ENCODE measurements at places on chromosomes 7 and 10. TPM values are rescaled to one million over a fixed set of nuclear protein-coding genes. Genes with fewer than 3 reads are reported as not detected.

Gene IGF2BP3
- total RNA-seq, result 4.3 TPM

Gene GIMAP2
- total RNA-seq, result 16.2 TPM

Gene PNLIPRP3
- not detected for total RNA-seq

Gene HELLS
- total RNA-seq, result 3.9 TPM

Gene STEAP2
- 29.8 TPM for total RNA-seq

Gene RAB19
- total RNA-seq, result not detected

DNA sequence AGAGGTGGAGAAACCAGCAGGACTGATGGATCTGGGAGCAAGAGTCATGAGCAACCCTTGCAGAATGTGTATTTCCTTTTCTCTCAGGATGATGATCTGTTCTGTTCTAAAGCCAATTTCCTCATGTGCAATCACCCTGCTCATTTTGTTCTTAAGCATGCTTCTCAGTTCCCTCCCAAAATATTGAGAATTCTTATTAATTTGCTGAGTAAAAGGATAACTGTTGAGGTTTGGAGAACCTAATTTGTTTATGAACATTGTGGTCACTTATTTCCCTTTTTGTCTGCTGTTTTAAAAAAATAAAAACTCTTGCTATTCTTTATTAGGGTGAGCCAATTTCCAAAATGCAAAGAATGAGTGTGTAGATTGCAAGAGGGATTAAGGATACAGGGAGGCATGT lies 106.8 kb downstream of the APBB1IP start:
- H3K36me3 ChIP-seq, result no peaks in the 10 kb centered on the region
- no peaks in the 10 kb centered on the region for H3K27me3 ChIP-seq
- H3K4me3 ChIP-seq, result no peak overlapping the region
- H3K4me1 ChIP-seq, result no peaks in the 10 kb centered on the region

GRCh38 chr10:5828725-5829124 lies 15.5 kb upstream of the GDI2 start:
- no peaks in the 10 kb centered on the region for H3K36me3 ChIP-seq
- no peak overlapping the region for H3K27ac ChIP-seq

DNA sequence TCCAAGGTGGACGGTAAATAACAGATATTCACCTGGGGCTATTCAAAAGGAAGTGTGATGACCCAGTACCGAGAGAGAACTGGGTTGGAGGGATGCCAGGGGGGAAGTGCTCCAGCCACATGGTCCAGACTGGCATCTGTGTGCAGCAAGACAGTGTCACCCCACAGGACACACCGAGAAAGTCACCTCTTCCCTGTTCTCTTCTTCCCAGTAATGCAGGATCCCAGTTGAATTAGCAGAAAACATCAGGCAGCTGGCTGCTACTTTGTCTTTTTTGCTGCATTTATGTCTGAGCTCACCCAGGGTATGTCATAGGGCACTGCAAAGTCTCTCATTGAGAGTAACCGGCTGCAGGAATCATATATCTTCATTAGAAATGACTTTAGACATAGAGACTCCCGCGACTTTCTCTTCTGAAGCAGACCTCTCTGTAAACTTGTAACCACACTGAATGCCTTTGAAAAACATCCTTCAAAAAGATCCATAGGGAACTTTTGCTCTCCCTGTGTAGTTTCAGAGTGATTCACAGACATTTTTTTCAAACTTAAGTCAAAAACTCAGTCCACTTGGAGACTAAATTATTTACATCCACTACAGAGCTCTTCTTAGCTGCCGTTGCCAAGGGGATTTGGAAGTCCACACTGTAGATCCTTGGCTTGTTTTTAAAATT lies 609.0 kb upstream of the DPP6 start:
- H3K27me3 ChIP-seq, result no peaks in the 10 kb centered on the region
- H3K27ac ChIP-seq, result no peak overlapping the region
- H3K4me1 ChIP-seq, result no peaks in the 10 kb centered on the region
- DNase-seq, result no peak
- no peaks in the 10 kb centered on the region for H3K36me3 ChIP-seq

DNA sequence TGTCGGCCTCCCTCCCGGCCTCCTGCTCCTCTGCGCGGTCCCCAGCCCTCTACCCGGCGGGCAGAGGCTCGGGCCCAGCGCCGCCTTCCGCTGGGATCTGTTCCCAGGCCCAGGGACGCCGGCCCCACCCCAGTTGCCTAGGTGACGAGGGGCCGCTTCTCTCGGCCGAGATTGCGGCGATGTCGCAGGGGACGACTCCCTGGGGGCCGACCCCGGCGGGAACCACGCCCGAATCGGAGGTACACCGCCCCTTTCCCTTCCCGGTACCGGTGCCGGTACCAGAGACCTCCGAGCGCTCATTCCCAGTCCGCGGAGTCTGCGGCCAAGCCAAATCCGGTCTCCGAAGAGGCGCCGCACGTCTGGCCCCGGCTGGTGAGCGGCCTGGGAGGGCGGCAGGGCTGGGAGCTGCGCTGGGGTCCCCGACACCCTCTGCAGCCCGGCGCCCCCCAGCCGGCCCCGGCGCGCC lies at the start of gene CABCOCO1:
TSS of gene CABCOCO1 (plus strand) at position 136 of the 466 bp plus-strand sequence. CDS start at position 180, 44 bp downstream.
- H3K27ac ChIP-seq, result peak within 1 kb of the TSS; percentile 13
- no peaks in the 10 kb centered on the region for H3K4me1 ChIP-seq
- H3K36me3 ChIP-seq, result no peaks in the 10 kb centered on the region
- DNase-seq, result peak; percentile 71
- no peaks in the 10 kb centered on the region for H3K27me3 ChIP-seq

DNA sequence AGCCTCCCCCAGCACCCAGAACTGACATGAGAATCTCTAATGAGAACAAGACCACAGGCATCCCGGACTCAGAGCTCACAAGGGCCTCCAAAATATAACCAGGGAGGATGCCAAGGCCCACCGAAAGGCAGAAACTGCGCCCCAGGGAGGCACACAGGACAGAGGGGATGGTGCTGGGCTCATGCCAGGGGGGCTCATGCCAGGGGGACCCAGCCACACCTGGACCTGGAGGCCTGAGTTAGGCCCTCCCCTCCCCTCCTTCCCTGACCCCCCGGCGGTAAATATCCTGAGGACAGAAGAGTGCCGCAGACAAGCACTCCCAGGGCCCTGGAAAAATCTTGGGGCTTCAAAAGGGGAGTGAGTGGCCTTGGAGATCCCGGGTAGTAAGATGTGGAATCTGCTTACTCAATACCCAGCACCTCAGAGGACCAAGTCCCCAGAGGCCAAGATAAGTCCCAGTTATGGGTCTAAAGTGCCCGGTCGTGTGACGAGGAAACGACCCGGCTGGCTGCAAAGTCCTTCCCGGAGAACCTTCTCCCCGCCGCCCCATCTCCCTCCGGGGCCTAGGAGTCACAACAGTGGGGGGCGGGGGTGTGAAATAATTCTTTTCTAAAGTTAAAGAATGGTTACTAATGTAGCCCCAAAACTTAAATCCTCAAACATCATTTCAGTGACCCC lies 11.9 kb downstream of the PDGFA start:
- no peaks in the 10 kb centered on the region for H3K27me3 ChIP-seq
- no peak for DNase-seq
- H3K27ac ChIP-seq, result no peak overlapping the region
- H3K36me3 ChIP-seq, result peaks cover 3% of the 10 kb centered on the region

DNA sequence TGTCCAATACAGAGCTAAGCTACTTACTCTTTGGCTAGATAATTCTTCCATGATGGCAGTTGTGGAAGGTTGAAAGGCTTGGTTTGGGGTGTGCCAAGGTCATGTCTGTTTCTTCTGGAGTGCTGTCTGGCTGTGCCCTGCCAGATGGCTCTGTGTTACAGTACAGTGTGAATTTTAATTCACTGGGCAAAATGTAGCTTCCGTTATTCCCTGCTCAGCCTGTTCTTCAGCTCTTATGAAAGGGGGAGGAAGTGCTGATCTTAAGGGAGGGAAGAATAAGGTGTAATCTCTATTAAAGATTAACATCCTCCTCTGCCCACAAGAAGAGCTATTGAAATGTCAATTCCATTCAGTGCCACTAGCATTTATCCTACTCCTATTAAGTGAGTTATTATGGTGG lies 52.2 kb downstream of the SND1 start:
- no peaks in the 10 kb centered on the region for H3K27me3 ChIP-seq
- peaks cover 17% of the 10 kb centered on the region for H3K36me3 ChIP-seq
- DNase-seq, result no peak
- no peak overlapping the region for H3K27ac ChIP-seq

- peaks cover 3% of the 10 kb centered on the region for H3K4me1 ChIP-seq
- no peak overlapping the region for H3K4me3 ChIP-seq
- H3K36me3 ChIP-seq, result peaks cover 5% of the 10 kb centered on the region
Measured at GRCh38 chr7:105118612-105119600, 104.9 kb downstream of the KMT2E start.

- H3K27me3 ChIP-seq, result no peaks in the 10 kb centered on the region
- no peak for DNase-seq
- no peaks in the 10 kb centered on the region for H3K36me3 ChIP-seq
- no peak overlapping the region for H3K4me3 ChIP-seq
- no peaks in the 10 kb centered on the region for H3K4me1 ChIP-seq
Measured at GRCh38 chr10:95745501-95745900, 10.5 kb upstream of the ENTPD1 start.

DNA sequence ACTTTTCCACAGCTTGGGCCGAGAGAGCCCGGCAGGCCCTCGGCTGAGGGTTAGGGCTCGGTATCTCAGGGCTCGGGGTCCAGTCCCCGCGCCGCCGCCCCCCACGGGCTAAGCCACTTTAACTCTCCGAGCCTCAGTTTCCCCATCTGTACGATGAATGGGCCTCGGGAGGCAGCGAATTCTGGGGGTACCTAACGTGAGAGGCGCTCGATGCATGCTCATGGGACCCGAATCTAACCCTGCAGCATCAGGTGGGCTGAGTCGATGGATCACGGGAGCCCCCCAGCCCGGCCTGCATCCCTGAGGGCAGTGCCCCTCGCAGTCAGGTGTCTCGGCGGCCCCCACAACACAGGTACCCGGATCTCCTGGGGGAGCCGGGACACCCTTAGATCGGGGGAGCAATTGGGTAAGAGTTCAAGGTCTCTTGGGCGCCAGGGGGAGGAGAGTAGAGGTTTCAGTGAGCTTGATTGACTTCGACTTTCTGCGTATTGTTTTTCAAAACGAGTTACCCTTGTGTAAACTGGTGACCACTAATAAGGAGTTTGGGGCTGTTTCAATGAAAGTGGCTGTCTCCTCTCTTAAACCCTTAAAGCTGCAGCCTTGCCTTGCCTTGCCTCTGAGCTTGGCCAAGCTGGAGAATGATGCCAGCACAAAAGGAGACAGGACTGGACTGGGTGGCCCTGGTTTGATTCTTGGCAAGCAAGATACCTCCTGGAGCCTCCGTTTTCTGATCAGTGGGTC lies 631 bp downstream of the POR start:
- H3K27ac ChIP-seq, result peak overlapping the region; percentile 79
- peaks cover 3% of the 10 kb centered on the region for H3K4me1 ChIP-seq
- no peaks in the 10 kb centered on the region for H3K27me3 ChIP-seq
- H3K36me3 ChIP-seq, result no peaks in the 10 kb centered on the region
- DNase-seq, result peak; percentile 14

- no peaks in the 10 kb centered on the region for H3K27me3 ChIP-seq
- H3K4me1 ChIP-seq, result no peaks in the 10 kb centered on the region
- DNase-seq, result peak; percentile 27
- H3K36me3 ChIP-seq, result no peaks in the 10 kb centered on the region
Measured at GRCh38 chr7:12244129-12244528, 33.0 kb downstream of the TMEM106B start.

- no peaks in the 10 kb centered on the region for H3K4me1 ChIP-seq
- DNase-seq, result no peak
- no peak overlapping the region for H3K4me3 ChIP-seq
- peaks cover 1% of the 10 kb centered on the region for H3K36me3 ChIP-seq
Measured at GRCh38 chr7:6198689-6199595, 73.5 kb downstream of the CYTH3 start.

DNA sequence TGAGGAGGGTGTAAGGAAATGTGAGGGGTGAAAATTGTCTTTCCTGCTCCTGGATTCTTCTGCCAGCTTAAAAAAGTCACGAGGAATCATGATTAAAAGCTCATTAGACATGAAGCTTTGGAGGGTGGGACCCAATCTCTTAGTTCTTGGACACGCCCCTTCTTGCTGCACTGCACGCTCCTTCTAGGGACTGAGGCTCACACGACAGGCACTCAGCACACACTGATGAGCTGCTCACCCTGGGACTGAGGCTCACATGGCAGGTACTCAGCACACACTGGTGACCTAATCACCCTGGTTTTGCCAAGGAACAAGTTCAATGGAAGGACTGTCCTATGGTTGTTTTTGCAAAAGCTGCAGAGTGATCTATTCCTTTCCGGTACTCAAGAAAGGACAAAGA lies 65.8 kb upstream of the ELMO1 start:
- DNase-seq, result no peak
- no peaks in the 10 kb centered on the region for H3K36me3 ChIP-seq
- no peaks in the 10 kb centered on the region for H3K27me3 ChIP-seq
- H3K27ac ChIP-seq, result no peak overlapping the region

DNA sequence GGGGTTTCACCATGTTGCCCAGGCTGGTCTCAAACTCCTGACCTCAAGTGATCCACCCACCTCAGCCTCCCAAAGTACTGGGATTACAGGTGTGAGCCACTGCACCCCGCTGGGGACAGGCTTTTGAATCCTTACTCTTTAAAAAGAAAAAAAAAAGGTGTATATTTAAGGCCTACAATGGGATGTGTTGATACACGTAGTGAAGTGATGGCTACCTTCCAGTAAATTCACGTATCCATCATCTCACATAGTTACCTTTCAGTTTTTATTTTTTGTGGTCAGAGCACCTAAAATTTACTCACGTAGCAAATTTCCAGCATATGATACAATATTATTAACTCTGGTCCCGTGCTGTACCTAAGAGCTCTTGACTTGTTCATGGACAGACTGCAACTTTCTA lies 119.5 kb upstream of the INSYN2A start:
- H3K4me3 ChIP-seq, result no peak overlapping the region
- H3K27ac ChIP-seq, result no peak overlapping the region
- DNase-seq, result no peak
- H3K27me3 ChIP-seq, result no peaks in the 10 kb centered on the region
- no peaks in the 10 kb centered on the region for H3K36me3 ChIP-seq

- no peak overlapping the region for H3K27ac ChIP-seq
- peak; percentile 14 for DNase-seq
- H3K36me3 ChIP-seq, result no peaks in the 10 kb centered on the region
- no peak overlapping the region for H3K4me3 ChIP-seq
- no peaks in the 10 kb centered on the region for H3K27me3 ChIP-seq
Measured at GRCh38 chr10:24528946-24529345, 194.7 kb downstream of the ARHGAP21 start.

DNA sequence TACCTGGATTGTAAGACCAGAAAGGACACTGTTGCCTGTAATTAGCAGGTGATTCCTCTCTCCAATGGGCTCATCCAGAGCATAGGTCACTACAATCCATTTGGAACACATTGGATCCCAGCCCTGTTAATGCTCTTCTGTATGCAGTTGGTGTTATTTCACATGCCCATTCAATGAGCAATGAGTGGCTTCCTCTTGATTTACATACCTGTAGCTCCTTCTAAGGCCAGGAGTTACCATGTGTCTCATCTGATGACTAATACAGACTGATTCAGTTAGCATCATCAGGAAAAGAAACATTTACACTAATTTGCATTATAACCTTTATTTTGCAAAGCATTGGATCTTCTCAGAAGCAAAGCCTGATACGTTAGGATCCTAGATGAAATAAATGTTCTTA lies 83.1 kb upstream of the NPVF start:
- H3K27me3 ChIP-seq, result no peaks in the 10 kb centered on the region
- no peak overlapping the region for H3K4me3 ChIP-seq
- peak; percentile 15 for DNase-seq
